Activated CD4-positive, alpha-beta T cell treated with anti-CD3 and anti-CD28 coated beads, Interleukin-2, amount 10 ng/mL, durations not matched to agents 24 days and 14 days (primary cell): ENCODE measurements at places on chromosomes 13 and 19. TPM values are rescaled to one million over a fixed set of nuclear protein-coding genes. Genes with fewer than 3 reads are reported as not detected.

Gene PRODH2
- not detected in 2 replicates for total RNA-seq

Gene GRK1
- 0.07 and 0.17 TPM in 2 replicates for total RNA-seq

DNA sequence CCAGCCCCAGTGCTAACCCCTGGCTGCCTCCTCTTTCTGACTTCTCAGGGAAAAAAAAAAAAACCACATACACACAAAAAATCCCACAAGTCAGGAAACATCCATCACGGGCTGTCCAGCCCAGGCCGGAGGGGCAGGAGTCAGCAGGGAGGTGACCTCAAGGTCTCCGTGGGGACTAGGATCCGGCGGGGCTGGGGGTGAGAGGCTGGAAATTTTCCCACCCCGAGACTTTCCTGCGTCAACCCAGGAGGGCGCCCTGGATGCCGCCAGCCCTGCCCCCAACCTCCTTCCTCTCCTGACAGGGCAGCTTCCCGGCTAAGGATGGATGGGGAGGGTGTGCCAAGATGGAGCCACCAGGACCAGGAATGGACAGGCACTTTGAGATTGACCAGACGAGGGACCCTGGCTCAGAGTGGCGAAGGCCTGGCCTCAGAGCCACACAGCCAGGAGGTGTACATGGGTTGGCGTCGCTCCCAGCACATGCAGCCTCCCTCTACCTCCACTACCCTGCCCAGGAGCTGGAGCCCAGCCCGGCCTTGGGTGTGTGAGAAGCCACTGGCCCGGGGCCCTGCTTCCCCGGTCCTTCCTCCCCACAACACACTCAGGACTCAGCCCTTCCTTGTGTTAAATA, 33.3 kb downstream of the BLOC1S3 start:
- no peak for DNase-seq

GRCh38 chr13:112938680-112939079, 30.3 kb upstream of the MCF2L start:
- DNase-seq: no peak

DNA sequence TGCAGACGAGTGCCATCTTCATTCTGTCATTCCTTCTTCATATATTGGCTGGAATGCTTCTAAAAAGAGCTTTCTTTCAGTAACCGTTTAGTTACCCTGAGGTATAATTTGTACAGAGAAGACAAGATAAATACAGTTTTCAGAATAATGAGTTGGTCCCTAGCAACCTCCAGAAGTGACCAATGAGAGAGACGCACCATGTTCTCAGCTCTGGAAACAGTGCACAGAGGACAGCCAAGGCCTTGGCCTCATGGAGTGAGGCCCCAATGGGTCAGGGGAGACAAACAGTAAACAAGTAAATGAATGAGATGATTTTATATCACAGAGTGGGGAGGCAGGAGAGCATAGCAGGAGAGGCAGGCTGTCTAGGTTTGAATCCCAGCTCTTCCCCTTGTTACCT, 90.7 kb downstream of the DPF1 start:
- DNase-seq: no peak

DNA sequence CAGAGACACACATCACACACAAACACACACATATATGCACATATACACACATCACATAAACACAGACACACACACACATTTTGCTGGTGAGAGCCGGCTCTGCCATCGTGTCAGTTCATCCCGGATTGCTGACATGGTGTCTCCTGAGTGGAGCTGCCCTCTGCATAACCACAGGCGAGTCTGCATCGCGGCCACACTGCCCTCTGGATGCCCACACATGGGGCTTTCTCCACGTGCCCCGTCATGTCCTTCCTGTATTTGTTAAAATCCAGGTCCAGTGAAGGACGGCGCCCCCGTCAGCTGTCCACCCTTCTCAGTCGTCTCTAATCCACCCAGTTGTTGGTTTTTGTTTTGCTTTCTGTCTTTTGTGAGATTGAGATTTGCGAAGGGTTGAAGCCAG, 52.6 kb upstream of the F7 start:
- no peak for DNase-seq

- DNase-seq: no peak
These were observed 9.1 kb downstream of the COMP start for GRCh38 chr19:18781885-18782527.

- DNase-seq: no peak
These were observed 153.9 kb downstream of the TEX29 start for GRCh38 chr13:111474136-111475002.

DNA sequence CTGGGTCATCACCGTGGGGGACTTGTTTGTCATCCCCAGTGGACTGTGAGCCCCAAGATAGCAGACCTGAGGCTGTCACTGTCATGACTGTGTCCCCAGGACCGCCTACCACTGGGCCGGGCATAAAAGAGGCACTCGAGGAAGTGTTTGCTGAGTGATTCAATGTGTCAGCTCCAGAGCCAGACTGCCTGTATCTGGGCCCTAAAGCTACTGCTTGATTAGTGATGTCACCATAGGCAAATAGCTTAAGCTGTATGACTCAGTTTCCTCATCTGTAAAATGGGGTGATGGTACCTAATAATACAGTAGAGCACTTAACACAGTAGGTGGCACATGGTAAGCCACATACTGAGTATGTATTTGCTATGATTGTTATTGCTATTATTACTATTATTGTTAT, 11.2 kb upstream of the CEACAM19 start:
- no peak for DNase-seq
